ENCODE measurements at places on chromosomes 5 and 9.

DNA sequence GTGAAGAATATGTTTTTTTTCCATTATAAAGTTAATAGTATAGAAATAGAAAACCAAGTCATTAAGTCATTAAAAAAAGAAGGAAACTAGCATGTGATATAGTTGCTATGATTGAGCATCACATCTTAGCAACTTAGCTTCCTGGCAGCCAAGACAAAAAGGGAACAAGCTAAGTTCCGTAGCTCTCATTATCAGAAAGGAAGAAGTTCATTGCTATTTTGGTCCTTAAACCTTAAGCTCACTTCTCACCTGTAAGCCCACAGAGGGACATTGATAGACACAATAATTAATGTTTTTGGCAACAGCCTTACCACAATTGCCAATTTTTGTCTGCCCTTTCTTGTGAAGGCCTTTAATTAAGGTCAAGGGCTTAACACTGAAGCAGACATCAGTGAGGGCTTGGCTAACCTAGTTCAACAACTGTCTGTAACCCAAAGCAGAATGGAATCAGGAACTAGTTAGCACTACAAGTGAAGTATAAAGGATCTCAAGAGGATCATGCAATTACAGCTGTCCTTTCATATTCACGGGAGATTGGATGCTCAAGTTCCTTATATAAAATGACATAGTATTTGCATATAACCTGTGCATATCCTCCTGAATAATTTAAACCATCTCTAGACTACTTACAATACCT lies 24.0 kb upstream of the KLF4 start:
- DNase-seq: peak; percentile 32

DNA sequence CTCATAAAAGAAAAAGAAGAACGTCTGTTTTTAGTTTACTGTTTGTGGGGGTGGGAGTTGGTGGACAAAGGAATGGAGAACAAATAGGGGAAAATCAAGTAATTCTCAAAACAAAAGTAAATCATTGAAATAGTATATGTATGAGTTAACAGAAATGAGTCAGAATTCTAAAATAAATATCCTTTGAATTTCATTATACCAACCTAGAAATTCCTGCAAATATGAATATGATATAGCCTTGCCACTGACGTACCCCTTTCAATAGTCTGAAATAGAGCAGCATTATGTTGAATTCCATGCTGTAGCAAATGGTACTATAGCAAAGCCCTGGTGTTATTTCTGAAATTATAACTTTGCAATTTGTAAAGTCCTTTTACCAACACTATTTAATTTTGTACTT lies 29.6 kb upstream of the DTWD2 start:
- DNase-seq: no peak

DNA sequence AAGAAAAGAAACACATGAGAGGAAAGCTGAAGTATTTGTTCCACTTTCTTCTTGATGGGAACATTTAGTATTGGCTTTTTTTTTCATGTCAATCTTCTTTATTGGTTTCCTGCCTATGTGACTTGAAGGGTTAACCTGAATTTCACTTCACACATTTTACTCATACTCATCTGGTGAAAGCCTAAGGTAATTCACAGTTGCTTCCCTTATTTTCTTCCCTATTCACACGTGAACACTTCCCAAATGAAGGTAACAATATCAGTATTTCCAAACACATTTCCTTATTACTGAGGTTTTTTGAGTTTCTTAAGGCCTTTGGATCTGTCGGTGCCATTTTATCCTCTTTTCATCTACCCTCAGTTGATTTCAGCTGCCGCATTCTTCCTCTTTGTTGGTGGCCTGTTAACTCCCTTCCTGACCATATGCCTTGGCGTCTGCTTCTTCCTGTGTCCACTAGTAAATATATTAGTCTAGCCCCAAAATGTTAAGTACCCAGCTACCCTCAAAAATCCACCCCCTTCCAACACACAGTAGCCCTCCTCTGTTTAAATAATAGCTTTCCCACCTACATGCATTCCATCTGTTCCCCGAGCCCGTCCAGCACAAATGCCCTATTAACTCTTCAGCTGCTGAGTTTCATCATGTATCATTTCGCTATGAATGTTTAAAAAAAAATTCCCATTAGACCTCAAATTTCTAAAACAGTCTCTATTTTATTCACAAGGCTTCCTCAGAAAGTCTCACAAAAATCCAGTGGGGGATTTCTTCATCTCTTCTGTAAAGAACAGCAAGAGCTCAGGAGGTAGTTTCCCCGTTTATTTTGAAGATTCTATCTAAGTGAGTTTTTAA lies 97.3 kb downstream of the USP20 start:
- peak; percentile 59 for DNase-seq

DNA sequence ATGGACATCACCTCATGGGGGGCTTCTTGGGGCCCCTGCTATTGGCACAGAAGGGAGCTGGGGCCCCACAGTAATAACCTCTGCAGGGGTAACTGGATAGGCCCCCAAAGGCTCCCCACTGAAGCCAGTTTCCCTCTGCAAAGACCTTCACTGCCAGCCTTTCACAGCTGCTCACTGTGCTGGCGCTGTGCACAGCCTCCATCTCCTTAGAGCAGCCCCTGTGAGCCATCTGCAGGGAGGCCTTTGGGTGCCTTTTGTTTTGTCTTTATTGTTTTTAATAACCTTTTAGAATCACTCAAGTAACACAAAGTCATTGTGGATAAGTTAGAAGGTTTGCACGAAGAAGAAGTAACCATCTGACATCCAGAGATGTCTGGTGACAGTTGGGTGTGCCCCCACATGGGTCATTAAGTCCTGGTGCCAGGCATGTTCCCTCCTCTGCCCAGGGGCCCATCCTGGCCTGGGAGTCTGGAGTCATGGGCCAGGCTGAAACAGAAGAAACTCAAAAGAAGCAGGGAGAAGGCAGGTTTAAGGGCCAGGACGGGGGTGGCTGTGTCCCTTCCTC lies 42.7 kb downstream of the NCS1 start:
- DNase-seq: no peak

DNA sequence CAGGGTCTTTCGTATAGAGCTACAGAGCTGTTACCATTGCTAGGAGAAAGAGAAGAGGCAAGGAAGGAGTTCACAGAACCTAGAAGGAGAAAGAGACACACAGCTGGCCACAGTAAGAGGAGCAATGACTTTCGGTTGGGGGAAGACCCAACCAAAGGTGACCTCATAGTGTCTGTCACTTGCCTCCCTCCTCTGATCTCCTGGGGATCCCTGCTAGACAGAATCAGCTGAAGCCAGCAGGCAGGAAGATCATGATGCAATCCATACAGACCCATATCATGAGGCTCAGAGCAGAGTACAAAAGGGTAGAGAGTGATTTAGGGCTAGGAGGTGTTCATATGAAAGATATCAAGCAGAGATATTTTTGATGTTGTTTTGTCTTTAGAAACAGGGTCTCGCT lies 26.0 kb upstream of the EPB41L4B start:
- DNase-seq: no peak

DNA sequence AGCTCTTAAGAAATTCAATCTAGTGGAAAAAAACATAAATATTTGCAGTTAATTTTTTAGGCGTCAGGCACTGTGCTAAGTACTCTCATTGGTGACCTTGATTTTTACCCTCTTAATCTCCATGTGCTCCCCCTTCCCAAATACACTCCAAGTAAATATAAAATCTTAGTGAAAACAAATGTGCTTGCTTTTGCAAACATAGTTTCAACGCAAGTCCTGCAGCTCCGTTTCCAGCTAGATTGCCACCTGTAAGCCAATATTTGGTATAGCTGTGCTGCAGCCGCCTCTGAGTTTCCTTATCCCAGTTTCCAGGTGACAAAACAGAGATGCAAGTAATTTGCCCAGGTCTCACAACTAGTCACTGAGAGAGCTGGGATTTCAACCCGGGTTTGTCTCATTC lies 1.9 kb upstream of the MTMR12 start:
- DNase-seq: no peak

DNA sequence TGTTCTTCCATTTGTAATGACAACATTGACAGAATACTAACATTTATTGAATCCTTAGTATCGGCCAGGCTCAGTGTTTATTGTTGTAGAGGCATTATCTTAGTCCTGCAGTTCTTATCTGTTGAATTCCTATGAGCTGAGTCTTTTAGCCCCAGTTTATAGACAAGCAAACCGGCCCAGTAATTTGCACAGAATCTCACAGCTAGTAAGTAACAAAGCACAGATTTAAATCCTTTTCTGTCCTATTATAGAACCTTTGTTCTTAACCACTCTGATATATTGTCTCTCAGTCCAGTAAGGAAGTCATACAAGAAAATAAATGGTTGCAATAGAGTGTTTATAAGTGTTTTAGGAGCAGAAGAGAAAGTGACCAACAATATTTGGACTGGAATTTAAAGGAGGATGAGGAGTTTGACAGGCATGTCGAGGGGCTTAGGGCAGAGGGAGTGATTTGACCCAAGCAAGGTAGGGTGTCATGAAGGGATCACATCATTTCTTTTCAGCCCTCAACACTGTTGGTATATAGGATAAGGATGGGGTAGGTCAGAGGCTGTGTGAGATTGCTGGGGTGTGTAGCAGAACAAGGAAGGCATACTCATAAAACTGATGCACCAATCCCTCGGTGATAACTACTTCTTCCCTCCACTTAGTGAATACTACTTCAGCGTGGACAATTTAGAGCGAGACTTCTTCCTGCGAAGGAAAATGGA lies 39.5 kb downstream of the LARP1 start:
- no peak for DNase-seq

GRCh38 chr5:73673161-73673591 lies 47.2 kb downstream of the ARHGEF28 start:
- no peak for DNase-seq

DNA sequence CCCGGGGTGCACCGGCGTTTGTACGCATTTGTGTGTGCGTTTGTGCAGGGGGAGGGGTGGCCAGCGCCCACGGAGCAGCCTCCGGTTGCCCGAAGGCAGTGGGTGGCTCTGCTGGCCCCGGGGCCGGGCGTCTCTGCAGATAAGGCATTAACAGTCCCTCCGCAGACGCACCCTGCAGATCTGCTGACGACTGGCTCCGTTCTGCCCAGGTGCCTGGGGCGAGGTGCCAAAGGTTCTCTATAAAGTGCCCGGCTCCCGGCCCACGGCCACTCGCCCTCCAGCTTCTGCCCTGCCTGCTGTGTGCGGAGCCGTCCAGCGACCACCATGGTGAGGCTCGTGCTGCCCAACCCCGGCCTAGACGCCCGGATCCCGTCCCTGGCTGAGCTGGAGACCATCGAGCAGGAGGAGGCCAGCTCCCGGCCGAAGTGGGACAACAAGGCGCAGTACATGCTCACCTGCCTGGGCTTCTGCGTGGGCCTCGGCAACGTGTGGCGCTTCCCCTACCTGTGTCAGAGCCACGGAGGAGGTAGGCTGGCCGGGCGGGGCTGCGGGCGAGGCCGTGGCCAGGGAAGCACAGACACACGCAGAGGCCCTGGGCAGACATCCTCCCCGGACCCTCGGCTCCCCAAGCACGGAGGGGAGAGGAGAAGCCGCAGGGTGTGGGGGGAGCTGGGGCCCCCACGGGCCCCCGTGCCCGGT lies at the start of gene SLC6A19:
SLC6A19 (plus strand) TSS at position 269 of the 699 bp plus-strand sequence; CDS start at position 325, 56 bp downstream.
- no peak for DNase-seq

DNA sequence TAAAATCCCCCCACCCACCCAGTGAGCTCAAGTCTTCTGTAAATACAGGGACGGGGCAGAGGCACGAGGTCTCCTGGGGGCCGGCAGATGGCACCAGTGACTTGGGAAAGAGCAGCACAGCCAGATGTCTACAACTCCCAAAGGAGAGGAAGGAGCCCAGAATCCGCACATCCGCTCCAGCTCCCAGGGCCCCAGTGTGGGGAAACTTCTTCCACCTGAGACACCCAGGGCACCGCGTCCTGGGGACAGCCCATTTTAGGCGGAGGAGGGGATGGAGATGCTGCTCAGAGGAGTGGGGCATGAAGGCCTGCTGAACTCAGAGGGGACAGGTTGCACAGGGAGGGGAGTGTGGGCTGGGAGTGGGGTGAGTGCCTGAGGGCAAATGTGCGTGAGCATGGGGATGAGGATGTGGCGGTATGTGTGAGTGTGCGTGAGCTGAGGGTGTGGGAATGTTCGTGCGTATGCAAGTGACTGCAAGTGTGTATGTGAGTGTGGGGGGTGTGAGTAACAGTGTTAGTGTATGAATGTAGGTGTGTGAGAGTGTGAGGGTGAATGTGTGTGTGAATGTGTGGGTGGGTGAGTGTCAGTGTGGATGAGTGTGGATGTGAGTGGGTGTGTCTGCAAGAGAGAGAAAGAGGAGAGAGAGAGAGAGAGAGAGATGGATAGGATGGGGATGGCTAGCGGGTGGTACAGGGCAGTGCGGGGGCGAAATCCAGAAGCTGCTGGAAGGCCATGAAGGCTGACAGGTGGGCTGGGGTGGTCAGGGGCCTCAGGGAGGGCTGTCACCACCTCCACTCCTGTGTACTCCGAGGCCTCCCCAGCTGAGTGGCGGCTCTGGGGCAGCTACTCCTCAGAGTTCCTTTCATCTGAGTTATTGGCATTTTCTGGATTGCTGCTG lies 63.5 kb downstream of the DUSP1 start:
- peak; percentile 58 for DNase-seq

DNA sequence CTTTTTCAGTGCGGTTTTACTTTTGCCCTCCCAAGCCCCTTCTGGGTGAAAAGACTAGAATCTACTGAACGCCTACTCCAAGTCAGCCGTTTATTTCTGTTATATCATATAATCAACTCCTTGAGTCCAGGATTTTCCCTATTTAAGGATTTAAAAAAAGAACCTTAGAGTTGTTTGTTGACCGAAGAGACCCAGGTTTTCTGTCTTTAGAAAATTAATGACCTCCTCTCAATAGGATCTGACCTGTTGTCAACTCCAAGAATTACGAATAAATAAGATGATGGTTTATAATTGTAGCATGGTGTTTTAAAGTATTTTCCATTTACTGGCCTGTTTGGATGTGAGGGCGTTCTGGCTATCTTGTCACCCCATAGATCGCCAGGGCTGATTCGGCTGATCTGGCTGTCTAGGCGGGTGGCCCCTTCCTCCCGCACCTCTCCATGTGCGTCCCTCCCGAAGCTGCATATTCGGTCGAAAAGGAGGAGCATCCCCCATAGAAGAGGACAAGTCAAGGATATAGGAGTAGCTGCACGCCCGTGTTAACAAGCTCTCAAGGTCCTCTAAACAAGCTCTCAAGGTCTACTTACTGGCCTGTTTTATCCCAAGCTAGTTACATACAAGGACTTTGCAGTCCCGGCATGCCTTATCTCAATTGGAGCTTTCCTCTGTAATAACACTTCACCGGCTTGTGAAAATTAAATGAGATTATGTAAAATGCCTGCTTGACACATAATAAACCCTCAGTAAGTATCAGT lies 1.1 kb upstream of the UBAP2 start:
- no peak for DNase-seq

- DNase-seq: peak; percentile 91
These were observed 13.0 kb upstream of the NR5A1 start for GRCh38 chr9:124520206-124520596.

GRCh38 chr5:160312960-160313727 lies 780 bp upstream of the CCNJL start:
- no peak for DNase-seq

All from pons (tissue), 1 donor.